GM03348 (cell line): ENCODE measurements at places on chromosomes 11 and 22.

- no peak for DNase-seq
Observed at GRCh38 chr22:38689651-38690050, 7.9 kb downstream of the TOMM22 start.

DNA sequence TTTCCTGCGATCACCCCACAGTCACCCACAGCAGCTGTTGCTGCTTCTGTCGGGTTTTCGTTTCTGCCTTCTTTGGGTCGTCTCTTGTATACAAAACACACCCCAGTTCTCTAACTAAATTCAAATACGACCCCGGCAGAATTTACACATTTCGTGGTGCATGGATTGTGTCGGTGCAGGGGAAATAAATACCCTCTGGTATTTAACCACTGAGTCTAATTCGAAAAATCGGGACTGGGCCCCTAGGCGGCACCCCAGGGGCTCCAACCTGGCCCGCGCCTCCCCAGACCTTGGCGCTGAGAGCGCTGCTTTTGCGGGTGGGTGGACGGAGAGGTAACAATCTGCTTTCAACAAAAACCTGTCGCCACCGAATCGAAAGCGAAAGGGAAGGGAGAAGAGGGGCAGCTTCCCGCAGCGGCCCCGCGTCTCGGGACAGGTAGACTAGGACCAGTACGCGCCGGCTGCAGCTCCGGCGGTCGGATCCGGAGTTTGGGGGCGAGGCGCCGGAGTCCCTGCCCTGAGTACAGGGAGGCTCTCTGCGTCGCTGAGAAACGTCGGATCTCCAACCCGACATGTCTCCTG lies 4.4 kb downstream of the ALX4 start:
- no peak for DNase-seq

GRCh38 chr22:22092101-22092500 lies 109.5 kb upstream of the TOP3B start:
- DNase-seq, result no peak

DNA sequence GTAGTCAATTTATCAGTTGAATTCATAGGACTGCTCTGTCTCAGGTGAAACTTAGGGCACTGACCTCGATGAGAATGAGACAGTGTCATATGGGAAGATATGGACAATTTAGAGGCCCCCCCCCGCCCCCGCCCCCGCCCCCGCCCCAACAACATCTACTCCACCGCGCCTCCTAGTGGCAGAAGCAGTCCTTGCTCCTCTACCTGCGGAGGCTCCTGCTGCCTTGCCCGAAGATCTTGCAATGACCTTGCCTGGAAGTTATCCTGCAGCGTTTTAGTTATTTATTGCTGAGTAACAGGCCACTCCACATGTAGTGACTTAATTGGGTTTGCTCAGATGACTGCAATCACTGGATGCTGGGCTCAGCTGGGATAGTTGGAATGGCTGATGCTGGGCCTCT lies 15.2 kb downstream of the SERPINH1 start:
- peak; percentile 72 for DNase-seq

- peak; percentile 29 for DNase-seq
Observed at GRCh38 chr11:75938543-75938942, 123.5 kb downstream of the UVRAG start.

GRCh38 chr11:110989428-110990133 lies 255.9 kb upstream of the POU2AF2 start:
- peak; percentile 41 for DNase-seq

DNA sequence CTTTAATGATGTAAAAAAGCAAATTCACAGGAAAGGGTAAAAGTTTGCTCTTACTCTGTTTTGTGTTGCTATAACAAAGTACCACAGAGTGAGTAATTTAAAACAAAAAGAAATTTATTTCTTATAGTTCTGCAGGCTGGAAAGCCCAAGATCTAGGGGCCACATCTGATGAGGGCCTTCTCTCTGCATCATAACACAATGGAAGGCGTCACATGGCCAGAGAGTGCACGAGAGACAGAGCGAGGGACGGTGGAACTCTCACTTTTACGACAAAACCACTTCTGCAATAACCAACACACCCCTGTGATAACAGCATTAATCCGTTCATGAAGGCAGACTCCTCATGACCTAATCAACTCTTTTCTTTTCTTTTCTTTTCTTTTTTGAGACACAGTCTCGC lies 31.1 kb downstream of the CD6 start:
- no peak for DNase-seq

GRCh38 chr11:78450866-78451265 lies 33.2 kb upstream of the GAB2 start:
- DNase-seq, result no peak

GRCh38 chr11:20844630-20845029 lies 175.2 kb downstream of the NELL1 start:
- no peak for DNase-seq

DNA sequence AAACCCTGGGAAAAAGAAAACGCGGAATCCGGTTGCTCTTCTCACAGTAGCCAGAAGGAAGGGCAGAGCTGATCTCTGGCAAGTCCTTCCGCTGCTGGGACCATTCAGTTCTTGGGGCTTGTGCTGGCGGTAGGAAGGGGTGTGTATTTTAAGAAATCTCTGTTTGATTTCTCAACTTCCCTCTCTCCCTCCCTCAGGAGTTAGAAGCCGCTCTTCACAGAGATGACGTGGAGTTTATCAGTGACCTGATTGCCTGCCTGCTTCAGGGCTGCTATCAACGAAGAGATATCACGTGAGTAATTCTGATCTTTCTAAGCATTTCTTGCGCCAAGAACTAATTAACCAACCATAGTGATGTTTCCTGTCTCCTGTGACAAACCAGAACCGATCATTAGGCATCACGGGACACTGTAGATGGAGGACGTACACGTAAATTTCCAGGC lies 85.9 kb upstream of the SLC25A18 start:
- DNase-seq, result no peak

DNA sequence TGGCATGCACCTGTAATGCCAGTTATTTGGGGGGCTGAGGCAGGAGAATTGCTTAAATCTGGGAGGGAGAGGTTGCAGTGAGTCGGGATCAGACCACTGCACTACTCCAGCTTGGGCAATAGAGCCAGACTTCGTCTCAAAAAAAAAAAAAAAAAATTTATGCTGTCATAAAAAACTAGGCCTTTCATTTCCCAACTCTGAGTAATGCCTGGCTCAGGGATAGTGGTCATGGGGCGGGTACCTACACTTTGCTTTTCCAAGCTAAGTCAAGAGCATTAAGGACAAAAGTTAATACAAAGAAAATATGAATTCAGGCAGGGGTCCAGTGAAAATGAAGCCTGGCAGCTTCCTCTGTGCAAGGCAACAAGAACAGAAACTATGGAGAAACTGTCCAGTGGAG lies 16.3 kb downstream of the CPSF7 start:
- DNase-seq, result peak; percentile 70

DNA sequence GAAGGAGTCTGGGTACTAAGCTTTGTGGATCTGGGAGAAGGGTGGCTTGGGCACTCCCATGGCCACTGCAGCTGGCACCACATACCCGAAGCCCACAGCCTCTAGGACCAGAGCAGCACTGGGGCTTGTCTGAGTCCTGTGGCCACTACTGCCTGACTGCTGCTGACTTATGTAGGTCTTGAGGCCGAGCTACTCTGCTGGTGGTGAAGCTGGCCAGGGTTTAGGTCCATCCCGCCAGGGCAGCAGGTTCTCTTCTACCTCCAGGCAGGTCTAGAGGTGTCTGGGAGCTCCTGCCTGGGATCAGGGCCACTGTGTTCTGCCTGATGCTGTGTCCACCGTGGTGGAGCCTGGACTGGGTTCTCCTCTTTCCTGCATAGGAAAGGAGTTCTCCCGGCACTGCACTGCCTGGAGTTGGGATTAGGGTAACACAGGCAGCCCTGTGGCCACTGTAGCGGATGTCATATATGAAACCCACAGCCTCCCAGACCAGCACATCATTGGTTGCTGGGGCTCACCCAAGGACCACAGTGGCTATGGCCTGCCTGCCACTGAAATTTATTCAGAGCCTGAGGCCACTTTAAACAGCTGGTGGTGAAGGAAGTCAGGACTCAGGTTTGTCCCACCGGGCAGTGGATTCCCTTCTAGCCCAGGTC lies 109.8 kb upstream of the SERPIND1 start:
- no peak for DNase-seq

- DNase-seq, result no peak
Observed at GRCh38 chr22:43230571-43230970, 43.6 kb upstream of the TTLL12 start.

DNA sequence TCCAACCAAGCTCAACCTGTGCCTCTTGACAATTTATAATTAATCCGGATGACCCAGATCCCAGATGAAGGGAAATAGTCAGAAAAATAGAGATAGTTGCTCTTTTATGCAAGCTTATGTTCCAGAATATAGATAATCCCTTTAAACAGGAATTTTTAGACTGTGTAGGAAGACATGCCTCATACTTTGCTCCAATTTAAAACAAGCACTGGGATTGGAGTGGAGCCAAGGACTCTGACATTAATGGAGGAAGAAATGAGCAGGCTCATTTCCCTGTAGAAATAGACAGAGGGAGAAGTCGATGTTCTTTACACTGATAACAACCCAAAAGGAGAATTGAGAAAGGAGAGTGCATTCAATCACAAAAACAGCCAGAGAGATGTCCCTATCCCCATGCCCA lies 70.1 kb upstream of the LRRC55 start:
- DNase-seq, result no peak

GRCh38 chr11:98411777-98412176 lies 609.0 kb upstream of the CNTN5 start:
- no peak for DNase-seq

DNA sequence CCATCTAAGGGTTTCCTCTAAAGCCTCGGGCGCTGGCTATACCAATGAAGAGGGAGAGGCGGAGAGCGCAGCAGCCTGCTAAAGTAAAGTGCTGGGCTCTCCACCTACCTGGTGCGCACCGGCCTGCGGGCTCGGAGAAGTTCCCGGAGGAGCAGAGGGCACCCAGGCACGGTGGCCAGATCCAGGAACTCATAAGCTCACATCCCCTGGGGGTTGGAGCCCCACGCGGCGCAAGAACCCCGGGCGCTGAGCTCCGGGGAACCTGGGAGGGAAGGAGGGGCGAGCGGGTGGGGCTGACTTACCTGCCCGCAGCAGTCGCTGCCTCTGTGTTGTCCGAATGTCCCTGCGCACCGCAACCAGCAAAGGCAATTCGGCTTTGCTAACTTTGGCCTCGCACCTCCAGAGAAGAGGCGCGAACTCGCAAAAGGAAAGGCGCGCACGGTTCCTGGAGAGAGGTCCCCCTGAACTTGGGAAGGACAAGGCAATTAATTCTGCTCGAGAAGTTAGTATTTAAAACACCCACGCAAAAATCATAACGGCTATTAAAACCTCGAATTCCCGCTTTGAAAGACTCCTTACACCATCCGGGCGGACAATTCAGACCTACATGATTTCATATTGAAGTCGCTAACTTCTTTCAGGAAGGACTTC lies 127.6 kb upstream of the C11orf58 start:
- no peak for DNase-seq

GRCh38 chr11:45617871-45618601 lies 47.4 kb downstream of the CHST1 start:
- no peak for DNase-seq

GRCh38 chr11:113730887-113731726 lies 25.0 kb upstream of the TMPRSS5 start:
- DNase-seq, result peak; percentile 75

GRCh38 chr11:27619039-27619574 lies 81.1 kb downstream of the BDNF start:
- no peak for DNase-seq

DNA sequence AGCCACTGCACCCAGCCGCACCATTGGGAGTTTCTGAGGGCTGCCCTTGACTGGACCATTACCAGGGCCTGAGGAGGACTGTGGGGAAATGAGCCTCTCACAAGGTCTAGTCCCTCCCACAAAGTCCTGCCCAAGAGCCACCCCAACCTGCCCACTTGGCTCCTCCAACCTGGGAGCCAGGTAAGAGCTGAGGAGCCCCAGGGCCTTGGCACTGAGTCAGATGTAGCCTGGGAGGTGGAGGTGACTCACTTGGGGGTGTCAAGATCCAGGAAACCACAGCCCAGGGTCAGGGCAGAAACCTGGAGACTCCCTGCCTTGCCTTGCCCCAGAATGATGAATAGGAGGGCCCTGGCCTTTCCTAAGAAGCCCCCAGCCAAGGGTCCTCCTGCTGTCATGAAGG lies 25.8 kb upstream of the P2RY2 start:
- no peak for DNase-seq

GRCh38 chr11:129948926-129949466 lies 53.6 kb upstream of the NFRKB start:
- no peak for DNase-seq

DNA sequence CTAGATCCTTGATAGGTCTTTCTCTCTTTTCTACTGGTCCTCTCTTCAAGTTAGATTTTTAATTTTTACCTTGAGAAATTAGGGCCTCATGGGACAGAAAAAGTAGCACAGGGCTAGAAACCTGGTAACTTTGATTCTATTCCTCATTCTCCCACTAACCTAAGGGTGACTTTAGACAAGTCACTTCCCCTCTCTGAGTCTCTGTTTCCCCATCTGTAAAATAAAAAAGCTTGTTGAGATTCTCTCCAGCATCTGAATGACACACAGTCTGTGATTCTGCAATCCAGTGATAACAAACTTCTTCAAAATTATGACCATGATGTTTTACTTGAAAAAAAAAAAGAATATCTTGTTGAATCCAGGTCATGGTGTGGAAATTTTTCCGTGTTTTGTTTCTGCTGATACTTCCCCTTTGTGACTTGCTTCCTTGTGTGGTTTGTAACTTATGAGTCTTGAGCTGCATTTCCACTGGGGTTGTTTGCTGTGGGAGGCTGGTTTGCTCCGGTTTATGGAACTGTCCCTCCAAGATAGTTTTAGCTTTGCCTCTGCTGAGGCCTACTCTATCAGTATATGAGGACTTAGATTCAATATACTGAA lies 9.8 kb upstream of the MPEG1 start:
- DNase-seq, result no peak

DNA sequence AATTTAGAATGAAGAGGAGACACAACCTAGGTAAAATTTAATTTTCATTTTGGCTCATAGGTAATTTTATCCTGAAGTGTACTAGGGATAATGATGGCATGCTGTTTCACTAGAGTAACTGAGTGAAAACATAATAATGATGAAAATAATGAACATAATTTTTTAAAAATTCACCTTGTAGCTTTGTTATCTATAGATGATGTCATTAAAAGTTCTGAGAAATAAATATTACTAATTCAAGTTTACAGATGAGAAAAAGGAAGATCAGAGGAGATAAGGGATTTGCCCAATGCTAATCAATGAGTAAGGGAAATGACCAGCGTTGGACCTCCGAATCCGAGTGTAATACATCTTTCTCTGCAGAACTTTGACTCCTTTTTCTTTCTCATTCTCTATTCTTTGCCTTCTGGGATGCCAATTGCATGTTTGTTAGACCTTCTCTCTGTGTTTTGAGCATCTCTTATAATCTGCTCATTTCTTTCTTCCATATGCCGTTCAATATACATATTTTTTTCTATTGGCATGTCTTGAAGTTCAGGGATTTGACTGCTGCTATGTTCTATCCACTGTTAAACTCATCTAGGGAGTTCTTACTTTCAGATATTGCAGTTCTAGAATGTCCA lies 186.5 kb downstream of the SNX19 start:
- DNase-seq, result no peak

GRCh38 chr11:70757241-70757640 lies 358.9 kb downstream of the CTTN start:
- DNase-seq, result no peak
